Right forelimb (tissue), 1 donor: ENCODE measurements at places on chromosomes 13 and 19.

GRCh38 chr13:23743278-23744076 lies 145.7 kb downstream of the MIPEP start:
- no peak for DNase-seq

DNA sequence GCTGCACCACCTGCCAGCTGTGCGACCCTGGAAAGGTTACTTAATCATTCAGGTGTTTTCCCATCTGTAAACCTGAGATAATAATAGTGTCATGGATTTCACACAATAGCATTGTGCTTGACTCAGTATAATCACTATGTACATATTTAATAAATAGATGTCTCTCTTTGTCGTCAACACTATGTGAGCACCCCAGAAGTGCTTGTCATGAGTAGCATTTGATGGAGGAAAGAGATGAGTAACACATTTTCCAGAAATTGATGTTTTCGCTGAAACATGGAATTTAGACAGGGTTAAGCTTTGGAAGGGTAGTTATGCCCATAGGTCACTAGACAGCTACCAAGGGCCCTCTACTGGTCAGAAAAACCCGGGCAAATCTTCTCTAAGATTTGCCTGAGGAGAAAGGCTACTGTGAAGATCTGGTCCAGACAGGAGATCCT lies 9.5 kb upstream of the MBNL2 start:
- DNase-seq, result no peak

- no peak for DNase-seq
Measured at GRCh38 chr19:28075229-28075628, 1137.7 kb downstream of the UQCRFS1 start.

- DNase-seq, result no peak
Measured at GRCh38 chr19:14943601-14944000, 2.3 kb downstream of the OR7C2 start.

DNA sequence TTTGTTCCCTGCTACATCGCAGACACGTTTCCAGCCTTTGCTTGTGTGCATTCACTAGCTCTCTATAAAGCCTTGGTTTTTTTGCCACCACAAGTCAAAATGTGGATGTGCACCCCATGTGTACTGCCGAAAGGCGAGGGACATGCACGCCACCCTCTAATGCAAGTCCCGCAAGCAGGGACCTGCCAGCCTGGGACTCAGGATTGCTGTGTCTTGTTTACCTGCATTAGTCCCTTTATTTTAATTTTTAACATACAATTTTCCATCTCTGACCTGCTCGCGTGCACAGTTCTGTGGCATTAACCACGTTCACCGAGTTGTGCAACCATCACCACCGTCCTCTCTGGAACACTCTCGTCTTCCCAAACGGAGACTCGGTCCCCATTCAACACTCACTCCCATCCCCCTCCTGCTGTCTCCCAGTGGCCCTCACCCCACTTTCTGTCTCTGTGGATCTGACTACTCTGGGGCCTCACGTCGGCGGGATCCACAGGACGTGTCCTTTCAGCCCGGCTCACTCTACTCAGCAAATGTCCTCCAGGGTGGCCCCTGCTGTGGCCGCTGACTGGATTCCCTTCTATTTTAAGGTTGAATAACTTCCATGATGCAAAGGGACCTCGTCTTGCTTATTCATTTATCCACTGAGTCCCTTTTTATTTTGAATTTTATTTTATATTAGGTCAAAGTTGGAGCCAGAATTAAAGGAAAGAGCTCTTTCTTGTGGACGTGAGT lies 58.4 kb downstream of the RASA3 start:
- DNase-seq, result no peak

DNA sequence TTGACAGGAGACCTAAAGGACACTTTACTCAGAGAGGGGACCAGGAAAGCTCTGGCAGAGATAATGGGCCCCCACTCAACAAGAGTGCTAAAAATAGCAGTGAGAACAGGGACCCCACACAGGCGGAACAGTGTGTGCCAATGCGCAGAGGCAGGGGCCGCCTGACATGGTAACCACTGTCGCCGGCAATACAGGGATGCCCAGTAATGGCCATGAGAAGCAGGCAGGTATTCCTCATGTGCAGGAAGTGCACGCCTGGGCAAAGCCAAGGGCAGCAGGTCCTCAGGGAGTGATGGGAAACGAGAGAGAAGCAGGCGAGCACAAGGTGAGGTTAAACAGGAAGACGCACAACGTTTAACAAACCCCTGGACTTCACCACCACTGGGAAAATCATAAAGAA lies 757.1 kb downstream of the LIG4 start:
- no peak for DNase-seq

GRCh38 chr13:46992383-46992952 lies 95.6 kb upstream of the HTR2A start:
- DNase-seq, result no peak

GRCh38 chr13:44422755-44423643 lies 49.4 kb downstream of the SERP2 start:
- DNase-seq, result peak; percentile 39

GRCh38 chr13:100128838-100129237 lies 39.9 kb downstream of the PCCA start:
- no peak for DNase-seq

DNA sequence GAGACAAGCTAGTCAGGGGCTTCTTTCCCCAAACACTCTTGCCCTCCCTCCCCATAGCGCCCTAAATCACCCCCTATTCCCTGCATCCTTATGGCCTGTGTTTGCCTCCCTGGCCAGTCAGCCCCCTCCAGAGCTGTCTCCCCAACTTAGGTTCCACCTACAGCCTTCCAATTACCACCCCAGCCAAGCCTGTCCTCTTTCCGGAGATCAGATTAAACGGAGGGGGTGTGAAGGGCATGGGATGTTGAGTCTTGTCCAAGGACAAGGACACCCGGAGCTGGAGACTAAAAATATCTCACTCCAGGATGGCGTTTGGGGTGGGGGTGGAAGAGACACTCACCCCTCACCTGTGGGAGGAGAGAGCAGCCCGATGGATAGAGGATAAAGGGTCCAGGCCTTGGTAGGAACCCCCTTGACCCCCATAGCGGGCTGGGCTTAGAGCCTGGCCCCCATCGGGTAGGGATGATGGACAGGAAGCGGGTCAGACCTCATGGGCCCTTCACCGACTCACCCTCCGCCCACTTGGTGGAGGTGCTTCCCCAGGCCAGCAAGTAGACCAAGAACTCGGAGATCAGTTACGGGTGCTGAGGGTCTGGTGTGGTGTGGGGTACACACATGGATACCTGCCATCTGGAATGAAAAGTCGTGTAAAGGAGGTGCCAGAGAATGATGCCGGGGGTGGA lies 6.0 kb downstream of the ZNF865 start:
- no peak for DNase-seq

- DNase-seq, result peak; percentile 52
Measured at GRCh38 chr13:36778083-36778671, 40.8 kb upstream of the RFXAP start.

DNA sequence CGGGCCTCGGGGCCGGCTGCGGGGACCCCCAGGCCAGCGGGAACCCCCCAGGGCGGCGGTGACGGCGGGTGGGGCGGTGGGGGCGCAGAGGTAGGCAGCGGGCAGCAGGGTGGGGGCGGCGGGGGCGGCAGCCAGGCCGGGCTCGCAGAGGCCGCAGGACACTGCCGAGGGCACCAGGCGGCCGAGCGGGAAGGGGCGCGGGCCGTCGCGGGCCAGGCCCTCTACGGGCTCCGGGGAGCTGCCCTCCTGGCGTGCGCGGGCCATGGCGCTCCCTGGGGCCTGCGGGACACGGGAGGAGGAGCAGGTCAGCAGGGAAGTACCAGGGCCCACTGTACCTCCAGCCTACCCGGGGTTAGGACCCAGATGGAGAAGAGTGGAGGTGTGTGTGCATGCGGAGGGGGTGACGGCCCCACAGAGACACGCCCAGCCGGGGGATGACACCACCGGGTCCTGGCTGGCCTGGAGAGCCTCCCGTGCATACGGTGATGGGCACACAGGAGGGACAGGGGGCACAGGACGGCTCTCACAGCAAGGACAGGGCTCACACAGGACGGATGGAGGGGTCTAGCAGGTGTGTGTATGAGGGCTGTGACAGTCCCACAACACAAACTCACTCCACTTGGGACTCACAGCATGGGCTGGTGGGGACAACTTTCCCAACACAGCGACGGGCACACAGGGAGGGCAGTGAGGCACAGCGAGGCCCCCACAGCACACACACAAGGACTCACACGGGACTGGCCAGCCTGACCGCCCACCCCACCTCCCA lies 2.6 kb downstream of the BBC3 start:
- DNase-seq, result peak; percentile 52

DNA sequence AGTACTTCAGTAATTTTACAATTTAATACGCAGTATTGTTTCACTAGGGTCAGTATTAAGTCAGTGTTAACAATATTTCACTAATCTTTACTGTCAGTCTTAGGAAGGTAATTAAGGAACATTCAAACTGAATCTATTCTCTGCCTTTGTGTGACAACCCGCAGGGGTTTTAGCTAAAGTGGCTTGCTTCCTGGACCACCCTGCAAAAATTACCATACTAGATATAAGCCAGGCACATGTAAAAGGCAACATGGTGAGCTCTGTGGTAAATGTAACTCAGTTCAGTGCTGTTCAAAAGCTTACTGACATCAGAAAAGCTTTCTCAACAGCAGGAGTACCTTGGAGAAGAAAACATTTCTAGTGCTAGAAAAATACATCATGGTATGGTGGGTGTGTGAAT lies 116.7 kb downstream of the FREM2 start:
- DNase-seq, result no peak

- no peak for DNase-seq
Measured at GRCh38 chr13:71618159-71618558, 248.8 kb downstream of the DACH1 start.

DNA sequence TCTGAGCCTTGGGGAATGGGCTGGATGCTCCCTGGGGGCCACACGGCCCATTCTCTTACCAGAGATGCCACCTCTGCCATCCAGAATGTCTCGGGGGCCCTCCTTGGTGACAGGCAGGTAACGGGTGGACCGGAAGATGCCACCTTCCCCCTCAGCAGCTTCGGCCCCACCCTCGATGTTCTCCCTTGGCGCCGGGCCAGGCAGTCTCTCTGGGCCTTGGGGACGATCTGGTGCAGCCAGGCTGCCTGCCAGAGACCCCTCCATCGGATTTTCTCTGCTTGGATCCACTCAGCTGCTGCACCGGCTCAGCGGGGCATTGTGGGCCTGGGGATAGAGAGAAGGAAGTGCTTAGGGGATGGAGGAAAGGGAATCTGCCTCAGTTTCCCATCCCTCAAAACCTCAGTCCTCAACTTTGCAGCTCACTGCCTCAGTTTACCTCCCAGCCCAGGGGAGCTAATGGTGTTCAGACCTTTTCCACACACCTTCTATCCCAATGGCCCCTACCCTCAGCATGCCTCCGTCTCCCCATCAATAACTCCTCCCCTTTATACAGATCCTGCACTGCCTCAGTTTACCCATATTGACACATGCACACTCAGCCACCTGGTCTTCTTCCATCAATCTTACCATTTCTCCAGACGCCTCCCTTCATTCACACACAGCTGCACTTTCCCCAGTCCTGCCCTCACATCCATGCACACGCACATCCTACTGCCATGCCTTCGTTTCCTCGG lies 1.5 kb downstream of the WIZ start:
- DNase-seq, result no peak

- no peak for DNase-seq
Measured at GRCh38 chr13:46405457-46405856, 18.4 kb upstream of the RUBCNL start.

- no peak for DNase-seq
Measured at GRCh38 chr13:21237081-21237480, 60.6 kb downstream of the MRPL57 start.

GRCh38 chr13:21670883-21671619 lies at the start of gene FGF9:
TSS of gene FGF9 (plus strand) at chr13:21671073. CDS start at chr13:21671913, 840 bp downstream.
- peak; percentile 84 for DNase-seq

DNA sequence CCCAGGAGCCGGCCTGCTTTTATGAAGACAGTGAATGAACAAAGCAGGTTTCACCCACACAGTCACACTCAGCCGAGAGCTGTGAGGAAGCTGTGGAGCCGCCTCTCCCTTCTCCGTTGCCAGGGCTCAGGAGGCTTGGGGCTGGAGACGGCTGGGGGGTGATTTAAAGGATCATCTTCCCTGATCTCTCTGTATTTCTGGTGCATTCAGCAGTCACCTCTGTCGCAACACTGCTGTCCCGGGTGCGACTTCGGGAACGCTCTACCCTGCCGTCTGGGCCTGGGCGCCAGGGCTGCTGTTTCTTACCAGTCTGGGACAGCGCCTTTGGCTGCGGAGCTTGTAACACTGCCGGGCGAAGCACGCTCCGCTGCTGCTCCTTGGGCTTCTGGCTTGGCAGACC lies 18.1 kb downstream of the CAPS start:
- DNase-seq, result no peak

GRCh38 chr13:85312071-85312470 lies 487.1 kb downstream of the SLITRK6 start:
- DNase-seq, result no peak
